Stimulated activated CD8-positive, alpha-beta memory T cell treated with anti-CD3 and anti-CD28 coated beads, Interleukin-7, amount 100 ng/mL, for 24 hours (primary cell): ENCODE measurements at places on chromosomes 1 and 21.

DNA sequence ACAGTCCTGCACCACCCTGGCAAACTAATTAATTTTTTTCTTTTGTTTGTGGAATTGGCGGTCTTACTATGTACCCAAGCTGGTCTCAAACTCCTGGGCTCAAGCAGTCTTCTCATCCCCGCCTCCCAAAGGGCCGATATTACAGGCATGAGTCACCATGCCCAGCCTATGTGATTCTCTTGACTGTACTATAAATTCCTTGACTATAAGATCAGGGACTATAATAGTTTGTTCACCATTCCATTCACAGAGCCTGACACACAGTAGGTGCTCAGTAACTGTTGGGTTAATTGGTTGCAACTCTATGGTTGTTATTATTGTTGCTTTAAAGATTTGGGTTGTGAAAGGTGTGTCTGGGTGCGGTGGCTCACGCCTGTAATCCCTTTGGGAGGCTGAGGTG lies 17.2 kb downstream of the DAP3 start:
- no peak for DNase-seq

GRCh38 chr1:16286122-16286521 lies 49.1 kb upstream of the CPLANE2 start:
- DNase-seq, result no peak

- DNase-seq, result no peak
Observed at GRCh38 chr21:45552696-45553391, 10.6 kb upstream of the SLC19A1 start.

DNA sequence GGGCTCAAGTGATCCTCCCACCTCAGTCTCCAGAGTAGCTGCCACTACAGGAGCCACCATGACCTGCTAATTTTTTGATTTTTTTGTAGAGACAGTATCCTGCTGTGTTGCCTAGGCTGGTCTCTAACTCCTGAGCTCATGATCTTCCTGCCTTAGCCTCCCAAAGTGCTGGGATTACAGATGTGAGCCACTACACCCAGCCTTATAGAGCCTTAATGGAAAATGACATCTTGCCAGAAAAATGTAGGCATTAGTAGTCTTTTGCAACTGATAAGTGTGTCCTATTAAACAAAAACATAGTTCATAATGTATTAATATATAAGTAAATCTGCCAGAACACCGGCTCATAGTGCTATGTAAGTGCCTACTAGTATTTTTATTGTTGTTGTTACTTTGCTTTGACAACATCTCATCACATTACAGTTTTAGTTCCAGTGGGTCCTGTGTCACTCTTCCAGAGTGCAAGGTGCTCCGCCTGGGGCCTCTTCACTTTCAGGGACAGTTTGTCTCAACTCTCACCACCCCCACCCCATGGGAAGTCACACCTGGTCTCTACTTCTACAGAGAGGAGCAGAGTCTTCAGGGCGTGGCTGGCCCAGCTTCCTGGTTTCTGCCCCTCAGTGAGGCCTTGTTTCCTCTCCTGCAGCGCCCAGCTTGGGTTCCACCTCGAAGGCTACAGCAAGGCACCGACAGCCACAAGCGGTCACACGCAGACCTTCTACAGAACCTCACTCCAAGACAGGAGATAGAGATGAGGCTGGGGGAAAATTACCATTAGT lies 30.1 kb downstream of the RHOU start:
- DNase-seq, result no peak

- no peak for DNase-seq
Observed at GRCh38 chr1:202982715-202983430, 15.8 kb upstream of the CYB5R1 start.

DNA sequence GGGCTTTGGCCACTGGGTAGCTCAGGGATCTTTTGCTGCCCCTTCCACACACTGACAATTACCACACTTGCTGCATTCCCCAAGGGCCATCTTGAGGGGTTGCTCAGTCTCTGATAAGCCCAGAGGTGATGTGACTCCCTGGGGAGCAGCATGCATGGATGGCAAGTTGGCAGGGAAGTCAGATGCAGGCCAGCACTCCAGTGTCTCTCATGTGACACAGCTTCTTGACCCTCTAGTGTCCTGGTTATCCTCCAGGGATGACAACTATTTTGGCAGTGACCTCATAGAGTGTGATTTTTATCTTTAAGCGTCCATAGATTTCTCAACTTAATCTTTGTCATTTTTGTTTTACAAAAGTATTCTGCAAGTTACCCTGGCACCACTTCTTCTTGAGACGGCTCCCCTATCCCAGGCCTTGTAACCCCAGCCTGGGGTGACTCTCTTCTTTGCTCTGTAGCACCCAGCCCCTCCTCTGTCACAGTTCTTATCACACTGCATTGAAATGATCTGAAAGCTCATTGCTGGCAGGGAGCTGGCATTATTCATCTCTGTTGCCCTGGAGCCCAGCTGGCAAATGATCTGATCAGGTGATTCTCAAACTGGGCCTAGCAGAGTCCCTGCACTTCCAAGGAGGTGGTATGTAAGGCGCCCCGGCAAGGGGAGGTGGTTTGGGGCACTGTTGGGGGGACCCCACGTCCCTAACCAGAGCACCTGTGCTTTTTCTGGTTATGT lies 72.6 kb downstream of the TENT5C start:
- DNase-seq, result no peak

- no peak for DNase-seq
Observed at GRCh38 chr1:10057343-10057742, 24.6 kb downstream of the UBE4B start.

DNA sequence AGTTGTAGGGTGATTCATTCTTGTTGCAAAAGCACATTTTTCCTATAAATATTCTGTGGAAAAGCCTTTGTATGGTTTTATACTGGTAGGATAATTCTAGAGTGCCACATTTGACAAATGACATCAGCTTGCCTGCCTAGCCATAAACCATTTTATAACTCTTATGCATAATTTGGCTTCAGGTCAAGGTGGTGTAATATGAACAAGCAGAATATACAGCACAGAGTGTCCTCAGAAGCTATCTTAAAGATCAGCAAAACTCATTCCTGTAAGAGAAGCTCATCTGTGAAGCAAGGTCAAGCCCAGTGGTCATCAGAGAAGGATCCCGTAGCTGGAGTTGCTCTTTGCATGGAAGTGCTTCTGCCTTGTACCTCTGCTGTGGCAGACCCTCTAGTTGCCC lies 24.0 kb upstream of the C1orf21 start:
- DNase-seq, result no peak

DNA sequence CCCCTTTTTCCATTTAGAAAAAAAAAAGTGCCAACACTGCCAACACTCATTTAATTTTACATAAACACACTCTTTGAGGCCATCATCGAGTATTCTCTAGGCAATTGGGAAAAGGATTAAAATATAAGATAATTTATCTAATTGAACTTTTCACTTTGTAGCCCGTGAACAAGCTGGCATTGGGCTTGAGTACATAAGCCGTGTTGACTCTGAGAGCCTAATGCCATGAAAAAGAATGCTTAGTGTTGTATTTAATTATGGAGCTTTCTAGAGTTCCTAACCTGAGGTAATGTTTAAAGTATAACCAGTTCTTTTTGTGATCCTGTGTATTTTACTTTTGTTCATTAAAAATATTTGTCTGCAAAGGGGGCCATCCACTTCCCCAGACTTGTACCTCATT lies 193.8 kb downstream of the LYPLAL1 start:
- no peak for DNase-seq

- DNase-seq, result no peak
Observed at GRCh38 chr1:204358605-204359004, 1.1 kb downstream of the PLEKHA6 start.

GRCh38 chr1:221527886-221528624 lies 213.8 kb downstream of the DUSP10 start:
- no peak for DNase-seq

- no peak for DNase-seq
Observed at GRCh38 chr1:112881742-112882127, 74.3 kb downstream of the SLC16A1 start.

DNA sequence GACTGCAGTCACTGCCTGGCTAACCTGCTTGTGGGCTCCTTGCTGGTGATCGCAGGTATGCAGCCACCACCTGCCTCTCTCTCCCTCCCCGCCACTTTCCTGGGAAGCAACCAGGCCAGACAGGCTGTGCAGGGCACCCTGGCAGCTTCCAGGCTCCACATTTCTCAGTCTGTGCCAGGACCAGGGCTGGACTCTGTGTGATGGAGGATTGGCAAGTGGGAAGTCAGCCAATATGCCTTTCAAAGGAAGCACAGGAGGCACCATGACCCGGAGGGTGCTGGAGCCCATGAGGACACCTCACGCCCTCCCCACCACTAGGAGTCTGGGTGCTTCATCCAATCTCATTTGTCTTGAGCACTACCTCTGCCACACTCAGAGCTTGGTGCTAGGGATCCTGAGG lies 15.8 kb upstream of the DISP3 start:
- DNase-seq, result no peak

DNA sequence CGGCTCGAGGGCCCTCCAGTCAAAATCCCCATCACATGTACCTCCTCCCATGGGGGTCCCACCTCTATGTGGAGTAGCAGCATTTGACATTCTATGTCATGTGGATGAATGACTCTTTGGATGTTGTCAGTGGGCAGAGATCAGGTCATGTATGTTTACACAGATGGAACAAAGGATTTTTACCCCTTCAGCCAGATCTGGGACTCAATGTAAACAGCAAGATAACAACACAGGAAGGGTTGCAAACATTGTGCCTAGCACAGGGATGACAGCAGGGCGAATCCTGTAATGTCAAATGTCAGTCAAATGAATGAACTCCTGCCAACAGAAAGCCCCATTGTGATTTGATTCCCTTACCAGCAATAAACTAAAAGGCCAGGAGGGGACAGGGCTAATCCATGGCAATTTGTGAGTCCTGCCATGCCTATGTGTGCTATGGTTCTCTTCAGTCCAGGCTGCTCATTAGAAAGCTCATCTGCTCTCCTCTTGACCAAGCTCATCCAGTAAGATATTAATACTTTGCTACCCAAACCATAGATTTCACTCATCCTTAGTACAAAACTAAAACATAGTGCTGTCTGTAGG lies 60.3 kb downstream of the PGBD5 start:
- no peak for DNase-seq

DNA sequence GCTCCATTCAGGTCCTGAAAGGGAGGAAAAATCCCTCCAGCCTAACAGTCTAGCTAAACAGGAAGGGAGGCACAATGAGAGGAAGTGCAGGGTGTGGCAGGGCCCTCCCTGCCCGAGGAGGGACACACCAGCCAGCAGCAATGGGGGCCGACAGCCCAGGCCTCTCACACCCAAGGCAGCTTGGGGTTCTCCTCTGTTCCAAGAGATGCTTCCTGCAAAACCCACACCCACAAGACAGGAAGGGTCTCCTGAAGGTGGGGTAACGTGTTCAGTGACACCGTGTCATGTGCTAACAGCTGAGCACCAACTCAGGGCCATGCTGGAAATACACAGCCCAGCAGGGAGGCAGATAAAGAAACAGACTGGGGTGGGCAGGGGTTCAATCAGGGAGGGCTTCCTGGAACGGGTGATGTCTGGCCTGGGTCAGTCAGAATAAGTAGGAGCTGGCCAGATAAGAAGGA lies 10.2 kb downstream of the ECE1 start:
- no peak for DNase-seq

- no peak for DNase-seq
Observed at GRCh38 chr1:224061436-224061835, 52.5 kb upstream of the FBXO28 start.

- DNase-seq, result no peak
Observed at GRCh38 chr1:184648160-184648855, 106.3 kb downstream of the EDEM3 start.

GRCh38 chr1:3874736-3875135 lies 17.5 kb downstream of the DFFB start:
- DNase-seq, result no peak

DNA sequence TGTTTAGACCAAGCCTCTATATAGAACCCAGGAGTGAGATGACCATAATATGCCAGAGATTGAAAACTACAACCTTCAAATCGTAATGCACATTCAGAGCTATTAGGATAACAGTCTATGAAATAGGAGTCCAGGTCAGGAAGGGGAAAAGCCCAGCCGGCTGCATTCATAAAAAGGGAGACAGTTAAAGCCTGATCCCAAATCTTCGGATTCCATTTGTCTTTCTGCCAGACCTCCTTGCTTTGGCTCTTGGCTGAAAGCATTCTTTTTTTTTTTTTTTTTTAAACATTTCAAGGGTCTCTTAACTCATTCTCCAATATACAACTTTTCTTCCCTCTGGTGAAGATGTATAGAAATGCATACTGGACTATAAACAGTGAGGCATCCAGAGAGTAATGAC lies 81.1 kb downstream of the NTPCR start:
- no peak for DNase-seq

DNA sequence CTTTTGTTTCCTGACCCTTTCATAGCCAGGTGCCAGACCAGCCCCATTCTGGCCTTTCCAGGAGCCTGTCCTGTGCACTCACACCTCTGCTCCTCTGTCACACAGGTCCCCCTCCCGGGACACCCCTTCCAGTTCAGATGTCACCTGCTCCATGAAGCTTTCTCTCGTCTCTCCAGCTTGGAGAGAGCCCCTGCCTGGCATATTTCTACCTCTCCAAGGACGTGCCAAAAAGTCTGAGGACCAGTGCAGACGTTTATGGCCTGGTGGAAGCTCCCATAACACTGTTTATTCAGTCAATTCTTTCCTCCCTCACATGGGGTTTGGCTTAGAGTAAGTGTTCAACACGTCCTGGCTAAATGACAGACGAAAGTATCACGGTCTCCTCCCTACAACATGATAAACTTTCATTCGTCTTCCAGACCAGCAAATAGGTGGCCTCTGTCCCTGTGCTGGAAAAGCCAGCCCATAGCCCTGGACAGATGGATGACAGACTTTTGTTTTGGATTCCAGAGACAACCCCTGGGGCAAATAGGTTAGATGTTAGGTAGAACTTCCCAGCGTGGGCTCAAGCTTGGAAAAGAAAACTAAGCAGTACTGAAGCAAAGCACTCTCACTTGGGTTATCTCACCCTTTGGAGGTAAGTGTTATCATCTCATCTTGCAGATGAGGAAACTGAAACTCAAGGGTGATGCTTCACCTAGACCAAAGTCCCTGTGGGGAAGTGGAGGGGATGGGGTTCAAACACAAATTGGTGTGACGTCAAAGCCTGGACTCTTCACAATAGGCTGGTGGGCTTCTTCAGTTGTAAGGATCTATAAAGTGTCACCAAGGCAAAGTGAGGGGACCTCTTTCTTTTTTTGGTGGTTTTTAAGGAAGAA lies 52.9 kb upstream of the ECE1 start:
- no peak for DNase-seq

DNA sequence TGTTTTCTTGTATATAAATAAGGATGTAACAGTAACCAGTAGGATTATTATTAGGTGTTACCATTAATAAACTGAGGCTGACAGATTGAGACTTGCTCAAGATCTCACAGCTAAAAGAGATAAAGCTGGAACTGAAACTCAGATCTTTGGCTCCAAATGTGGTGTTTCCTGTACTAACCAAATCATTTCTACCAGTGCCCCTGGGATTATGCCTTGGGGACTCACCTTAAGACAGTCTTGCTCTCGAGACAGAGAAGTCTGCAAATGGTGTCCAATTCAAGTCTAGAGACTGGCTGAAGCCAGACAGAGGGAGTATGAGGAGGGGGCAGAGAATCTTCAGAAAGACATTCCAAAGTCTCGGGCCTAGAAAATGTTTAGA lies 593 bp upstream of the CD53 start:
- no peak for DNase-seq
